WTC11 (cell line): ENCODE measurements at places on chromosomes 5 and 9. TPM values are rescaled to one million over a fixed set of nuclear protein-coding genes. Genes with fewer than 3 reads are reported as not detected.

- DNase-seq: no peak
Measured at GRCh38 chr5:39526914-39527477, 102.2 kb upstream of the DAB2 start.

DNA sequence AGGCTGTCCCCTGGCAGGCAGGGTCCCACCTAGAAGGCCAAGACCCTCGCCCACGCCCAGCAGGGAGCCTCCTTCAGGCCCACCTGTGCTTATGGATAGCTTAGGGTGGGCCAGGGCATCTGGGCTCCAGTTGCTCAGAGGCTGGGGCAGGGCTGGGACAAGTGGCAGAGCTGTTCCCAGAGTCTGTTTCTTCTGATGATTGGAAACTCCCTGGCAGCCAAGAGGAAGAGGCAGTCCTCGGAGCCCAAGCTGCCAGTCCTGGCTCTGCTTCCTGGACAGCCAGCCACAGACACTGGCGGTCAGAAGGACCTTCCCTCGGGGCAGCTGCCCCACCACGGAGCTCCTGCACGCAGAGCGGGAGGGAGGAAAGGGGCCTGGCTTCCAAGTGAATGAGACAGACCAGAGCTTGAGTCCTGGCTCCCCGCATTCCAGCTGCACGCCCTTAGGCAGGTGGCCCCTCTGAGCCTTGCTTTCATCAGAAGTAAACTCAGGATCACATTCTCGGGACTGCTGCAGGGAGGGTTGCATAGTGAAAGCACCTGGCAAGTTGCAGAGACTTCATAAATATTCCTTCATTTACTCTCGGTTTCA, 37.9 kb upstream of the GABRP start:
- peak; percentile 84 for DNase-seq

GRCh38 chr5:4640795-4641194, 499.3 kb upstream of the ADAMTS16 start:
- peak; percentile 38 for DNase-seq

DNA sequence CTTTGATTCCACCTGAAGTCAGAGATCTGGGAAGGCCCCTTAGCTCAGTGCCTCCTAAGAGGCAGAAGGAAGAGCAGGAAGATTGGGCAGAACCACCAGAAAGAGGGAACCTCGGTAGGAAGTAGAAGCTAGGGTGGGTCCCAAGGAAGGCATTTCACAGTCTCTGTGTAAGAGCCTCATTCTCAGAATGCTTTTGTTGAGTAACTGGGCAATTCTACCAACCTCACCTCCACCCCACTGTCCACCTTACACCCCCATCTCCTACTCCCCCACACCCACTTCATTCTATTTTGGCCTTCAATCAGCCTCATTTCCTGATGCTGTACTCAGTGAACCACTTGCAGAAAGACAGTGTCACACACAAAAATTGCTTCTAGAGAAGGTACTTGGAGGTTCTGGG, 3.5 kb downstream of the HBEGF start:
- no peak for DNase-seq

DNA sequence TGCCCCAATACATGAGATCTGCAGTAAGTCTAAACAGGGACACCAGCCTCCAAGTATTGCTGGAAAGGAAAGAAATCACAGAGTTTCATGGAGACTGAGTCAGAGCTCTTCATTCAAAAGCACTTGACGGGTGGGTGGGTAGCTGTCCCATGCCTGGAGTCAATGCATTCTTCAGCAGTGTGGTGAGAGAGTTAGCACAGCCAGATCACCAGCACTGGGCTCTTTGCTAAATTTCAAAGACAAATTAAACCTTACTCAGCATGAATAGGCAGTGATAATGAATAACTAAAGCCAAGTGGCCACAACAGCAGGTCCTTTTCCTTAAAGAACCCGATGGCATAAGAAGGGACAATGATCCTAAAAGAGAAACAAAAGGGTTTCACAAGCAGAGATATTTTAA, 192.4 kb downstream of the ACTL7B start:
- DNase-seq: no peak

DNA sequence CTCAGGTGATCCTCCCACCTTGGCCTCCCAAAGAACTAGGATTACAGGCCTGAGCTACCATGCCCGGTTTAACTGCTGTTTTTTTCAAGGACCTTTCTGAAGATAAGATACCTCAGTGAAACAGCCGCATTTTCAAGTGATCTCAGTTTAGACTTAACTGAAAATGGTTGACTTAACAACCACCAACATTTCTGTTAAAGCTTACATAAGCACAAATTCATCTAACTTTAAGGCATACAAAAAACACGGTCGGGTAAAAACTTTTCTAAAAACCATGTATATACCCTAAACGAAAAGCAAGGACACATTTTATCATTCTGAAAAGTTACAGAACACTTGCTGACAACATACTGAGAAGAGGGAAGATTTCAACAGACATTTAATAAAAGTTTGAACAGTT, 22.9 kb downstream of the UBAP2 start:
- no peak for DNase-seq

DNA sequence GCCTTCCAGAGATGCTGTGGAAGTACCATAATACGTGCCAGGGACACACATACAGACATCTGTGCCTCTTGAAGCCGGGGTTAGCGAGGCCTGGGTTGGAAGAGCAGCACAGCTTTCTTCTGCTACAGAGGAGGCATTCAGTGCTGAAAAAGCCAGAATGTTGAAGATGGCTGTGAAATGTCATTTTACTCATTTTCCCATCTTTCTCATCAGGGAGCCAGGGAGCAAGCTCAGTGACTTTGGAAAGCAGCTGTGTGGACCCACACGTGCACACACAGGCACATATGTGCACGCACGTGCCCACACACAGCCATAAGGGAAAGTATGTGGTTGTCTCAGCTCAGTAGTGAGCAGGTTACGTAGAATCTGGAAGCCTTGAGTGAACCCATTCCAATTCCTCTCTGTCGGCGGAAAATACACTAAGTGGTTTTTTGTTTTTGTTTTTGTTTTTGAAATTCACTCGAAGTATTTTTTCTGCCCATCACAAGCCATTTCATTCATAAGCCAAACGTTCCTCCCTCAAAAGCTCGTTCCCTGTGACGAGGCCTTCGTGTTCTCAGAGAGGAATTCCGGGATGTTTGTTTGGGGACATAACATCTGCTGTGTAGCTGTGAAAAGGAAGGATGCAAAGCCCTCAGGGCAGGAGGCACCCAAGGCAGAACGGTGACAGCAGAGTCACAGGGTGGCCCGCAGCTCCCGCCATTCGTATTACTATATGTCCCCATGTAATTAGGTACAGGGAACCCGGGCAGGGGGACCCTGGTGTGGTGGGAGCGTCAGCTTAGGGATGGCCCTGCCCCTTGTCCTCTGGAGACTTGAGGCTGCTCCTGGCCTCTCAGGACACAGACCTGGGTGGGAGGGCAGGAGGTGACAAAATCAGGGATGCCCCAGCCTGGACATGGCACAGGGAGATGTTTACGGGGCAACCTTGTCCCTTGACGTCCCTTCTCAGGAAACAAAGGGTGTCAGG, 29.0 kb upstream of the ANKRD33B start:
- DNase-seq: no peak

Gene LHX2
- 0.42 to 0.50 TPM in 2 of 3 replicates, not detected in the other for total RNA-seq

- no peak for DNase-seq
Measured at GRCh38 chr5:34916518-34916917, 1.0 kb downstream of the BRIX1 start.

- DNase-seq: no peak
Measured at GRCh38 chr5:155926766-155927165, 400.2 kb upstream of the SGCD start.

Gene SFXN1
- 82.9 to 96.1 TPM (median 85.6 TPM) in 3 replicates for total RNA-seq

Gene C9
- total RNA-seq: 0.07 to 0.25 TPM (median 0.21 TPM) in 3 replicates

- no peak for DNase-seq
Measured at GRCh38 chr5:72112389-72112788, 5.1 kb downstream of the MAP1B start.

DNA sequence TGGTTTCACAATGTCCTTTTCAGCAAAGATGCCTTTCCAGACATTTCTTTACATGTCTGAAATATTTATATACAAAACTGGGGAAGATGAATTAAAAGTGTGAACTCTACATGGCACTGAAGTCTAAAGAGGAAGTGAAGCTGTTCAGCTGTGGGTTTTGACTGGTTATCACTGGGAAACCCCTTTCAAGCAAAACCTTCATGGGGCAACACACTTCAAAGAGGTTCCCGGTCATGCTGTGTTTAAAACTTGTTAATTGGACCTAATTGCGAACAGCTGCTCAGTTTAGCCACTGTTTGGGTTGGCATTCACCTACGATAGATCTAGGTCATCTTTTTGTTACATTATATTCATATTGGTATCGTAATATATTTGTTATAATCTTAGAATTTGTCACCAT, 20.0 kb upstream of the GDNF start:
- no peak for DNase-seq

Gene RMRP
- 23,577 to 25,958 TPM (median 25,042 TPM) in 3 replicates for total RNA-seq
